ENCODE measurements at places on chromosomes 3 and 15.

- DNase-seq, result no peak
Observed at GRCh38 chr3:82000773-82001172, 239.3 kb upstream of the GBE1 start.

GRCh38 chr3:72591522-72592421 is 256.5 kb downstream of the SHQ1 start:
- no peak for DNase-seq

GRCh38 chr3:126269354-126269753 is 87.9 kb downstream of the KLF15 start:
- DNase-seq, result no peak

GRCh38 chr3:4696266-4696665 is 203.1 kb downstream of the ITPR1 start:
- DNase-seq, result no peak

- DNase-seq, result no peak
Observed at GRCh38 chr15:90345857-90346256, 6.2 kb upstream of the ZNF774 start.

DNA sequence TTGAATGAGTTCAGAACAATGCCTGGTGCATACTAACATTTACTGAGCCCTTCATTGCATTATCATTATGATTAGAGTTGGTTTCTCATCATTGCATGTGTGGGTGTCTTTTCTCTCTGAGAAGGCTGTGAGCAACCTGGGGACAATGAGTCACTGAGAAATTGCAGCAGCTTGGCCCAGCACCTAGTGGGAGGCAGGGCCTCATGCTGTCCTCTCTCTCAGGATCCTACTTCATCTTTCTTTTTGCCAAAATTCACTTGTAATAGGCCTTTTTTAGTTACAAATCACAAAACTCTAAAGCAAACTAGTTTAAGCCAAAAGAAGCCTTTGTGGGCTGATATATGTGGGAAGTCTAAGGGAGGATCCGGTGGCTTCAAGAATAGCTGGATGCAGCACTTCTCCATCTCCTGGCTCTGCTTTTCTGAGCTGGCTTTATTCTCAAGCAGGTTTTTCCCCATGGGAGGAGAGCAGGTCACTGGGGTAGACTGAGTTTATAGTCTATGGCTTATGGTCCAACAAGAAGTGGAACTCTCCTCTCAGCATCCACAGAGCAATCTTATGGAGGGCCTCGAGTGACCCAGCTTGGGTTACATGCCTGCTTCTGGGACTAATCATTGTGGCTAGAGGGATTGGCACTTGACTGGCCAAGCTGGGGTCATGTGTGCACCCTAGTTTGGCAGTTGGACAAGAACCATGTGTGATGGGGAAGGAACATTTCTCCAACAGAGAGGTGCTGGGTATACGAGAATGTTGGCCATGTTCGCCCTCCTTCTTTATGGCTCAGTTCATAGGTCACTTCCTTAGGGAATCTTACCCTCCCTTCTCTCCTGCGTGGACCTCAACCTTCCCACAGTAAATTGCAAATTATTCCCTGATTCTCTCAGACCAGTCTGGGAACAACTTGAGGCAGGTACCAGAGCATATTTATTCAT is 8.7 kb upstream of the CAMK1 start:
- DNase-seq, result peak; percentile 50

GRCh38 chr3:121883507-121883906 is 10.7 kb upstream of the SLC15A2 start:
- no peak for DNase-seq

- DNase-seq, result no peak
Observed at GRCh38 chr3:53159156-53160060, 1.6 kb upstream of the PRKCD start.
